ENCODE measurements at places on chromosomes 16 and 17.

- DNase-seq: peak; percentile 14
These were observed 479.8 kb upstream of the GOT2 start for GRCh38 chr16:59213952-59214351.

DNA sequence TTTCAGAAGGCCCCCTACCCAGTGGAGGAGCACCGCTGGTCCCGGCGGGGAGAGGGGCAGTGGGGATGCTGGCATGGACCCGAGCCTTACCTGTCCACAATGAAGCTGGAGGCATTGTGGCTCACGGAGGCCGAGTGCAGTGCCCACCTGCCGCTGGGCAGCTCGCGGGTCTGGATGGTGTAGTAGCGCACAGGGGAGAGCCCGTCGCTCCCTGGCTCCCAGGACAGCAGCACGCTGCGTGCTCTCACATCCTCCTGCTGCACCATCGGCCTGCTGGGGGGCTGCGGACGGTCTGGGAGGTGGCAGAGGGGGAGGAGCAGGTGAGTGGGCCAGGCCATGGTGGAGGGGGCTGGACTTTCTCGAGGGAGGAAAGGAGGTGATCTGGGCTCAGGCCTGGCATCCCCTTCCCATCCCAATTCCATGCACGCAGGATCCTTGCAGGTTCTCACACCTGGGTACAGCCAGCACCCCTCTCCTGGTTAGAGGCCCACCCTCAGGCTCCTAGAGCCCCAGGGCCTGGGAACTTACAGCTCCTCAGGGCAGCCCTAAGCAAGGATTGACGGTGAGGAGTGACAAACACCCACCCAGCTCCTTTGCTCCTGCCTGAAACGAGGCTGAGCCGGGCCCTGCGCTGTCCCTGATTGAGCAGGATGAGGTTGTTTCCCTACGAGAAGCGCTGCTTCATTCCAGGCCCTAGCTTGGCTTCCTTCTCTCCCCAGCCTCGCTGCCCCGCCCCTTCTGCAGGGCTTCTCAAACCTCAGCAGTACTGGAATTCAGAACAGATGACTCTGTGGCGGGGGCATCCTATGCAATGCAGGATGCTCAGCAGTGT lies 76.2 kb upstream of the CDC42EP4 start:
- no peak for DNase-seq

DNA sequence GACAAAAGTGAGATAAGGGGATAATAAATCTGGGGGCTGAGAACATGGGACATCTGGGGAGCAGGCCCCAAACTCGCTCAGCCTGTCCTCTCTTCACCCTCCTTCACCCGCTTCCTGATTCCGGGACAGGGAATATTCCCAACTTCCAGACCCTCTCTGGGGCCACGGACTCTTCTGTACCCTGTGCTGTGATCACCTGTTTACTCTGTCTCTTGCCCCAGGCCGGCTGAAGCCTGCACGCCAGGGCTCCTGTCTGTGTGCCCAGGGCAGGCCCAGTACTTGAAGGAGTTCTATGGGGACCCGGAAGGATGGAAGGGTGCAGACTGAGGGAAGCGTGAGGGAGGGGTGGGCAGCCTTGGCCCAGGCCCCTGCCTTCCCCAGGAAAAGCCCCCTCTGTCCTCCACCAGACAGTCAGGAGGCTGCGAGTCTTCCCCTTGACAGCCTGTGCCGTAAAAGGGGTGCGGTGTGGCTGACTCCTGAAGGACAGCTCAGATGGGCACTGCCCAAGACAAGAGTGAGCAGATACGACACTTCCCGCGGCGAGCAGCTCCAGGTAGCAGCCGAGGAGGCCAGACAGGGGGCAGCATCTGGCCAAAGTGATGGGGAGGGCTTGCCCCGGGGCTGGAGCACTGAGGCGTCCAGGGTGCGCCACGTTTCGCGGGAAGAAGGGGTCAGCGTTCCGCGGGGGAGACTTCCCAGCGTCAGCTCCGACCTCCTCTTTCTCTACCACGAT lies 1.0 kb upstream of the CCNF start:
- no peak for DNase-seq

GRCh38 chr17:66142428-66142827 lies 49.5 kb downstream of the CEP112 start:
- DNase-seq: no peak

DNA sequence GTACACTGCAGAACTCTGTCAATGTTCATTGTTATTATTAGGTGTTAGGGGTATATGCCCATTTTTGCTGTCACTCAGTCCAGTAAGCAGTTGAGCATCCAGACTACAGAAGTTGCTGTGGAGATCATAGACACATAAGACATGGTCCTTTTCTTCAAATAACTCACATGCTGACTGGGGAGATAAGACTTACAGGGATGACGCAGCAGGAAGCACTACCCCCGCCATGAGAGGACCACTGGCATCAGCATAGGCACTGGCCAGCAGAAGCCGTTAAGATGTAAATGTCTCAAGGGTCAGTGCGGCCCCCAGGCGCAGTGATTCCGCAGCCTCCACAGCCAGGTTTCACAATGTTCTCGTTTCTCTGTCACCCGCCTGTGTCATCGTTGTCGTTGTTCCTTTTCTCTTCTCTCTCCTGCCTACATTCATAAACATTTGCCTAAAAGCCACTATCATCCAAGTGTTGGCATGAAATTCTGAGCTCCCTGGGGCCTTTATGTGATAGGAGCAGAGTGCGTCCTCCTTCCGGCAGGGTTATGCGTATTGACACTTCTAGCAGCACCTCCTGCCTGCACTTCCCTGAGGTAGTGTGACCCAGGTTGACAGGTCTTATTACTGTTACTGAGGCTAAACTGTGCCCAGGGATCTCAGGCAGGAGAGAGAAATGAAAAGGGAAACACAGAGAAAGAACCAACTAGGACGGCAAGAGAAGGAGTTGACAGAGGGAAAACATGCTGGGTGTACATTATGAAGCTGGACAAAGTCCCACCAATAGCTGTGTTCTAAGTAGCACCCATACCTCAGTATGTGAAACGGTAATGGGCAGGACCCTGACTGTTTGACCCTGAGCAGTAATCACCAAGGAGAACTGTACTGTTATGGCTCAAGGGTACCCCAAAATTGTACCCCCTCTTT lies 17.9 kb downstream of the TANGO6 start:
- DNase-seq: no peak

DNA sequence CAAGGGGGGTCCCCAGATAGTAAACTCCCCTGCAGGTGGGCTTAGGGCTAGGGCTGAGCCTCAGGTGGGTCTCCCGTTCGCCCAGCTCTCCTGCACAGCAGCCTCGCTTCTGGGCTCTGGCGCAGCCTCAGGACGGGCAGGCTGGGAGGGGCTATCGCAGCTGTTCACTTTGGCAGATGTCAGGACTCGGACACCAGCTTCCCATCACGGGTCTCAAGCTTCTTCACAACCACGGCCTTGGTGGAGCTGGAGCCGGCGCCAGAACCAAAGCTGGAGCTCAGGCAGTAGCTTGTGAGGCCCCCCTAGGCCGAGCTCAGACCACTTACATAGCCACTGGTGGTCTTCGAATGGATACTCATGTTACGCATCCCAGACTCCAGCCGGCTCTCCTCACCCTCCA lies 26.0 kb downstream of the CLEC3A start:
- DNase-seq: no peak

DNA sequence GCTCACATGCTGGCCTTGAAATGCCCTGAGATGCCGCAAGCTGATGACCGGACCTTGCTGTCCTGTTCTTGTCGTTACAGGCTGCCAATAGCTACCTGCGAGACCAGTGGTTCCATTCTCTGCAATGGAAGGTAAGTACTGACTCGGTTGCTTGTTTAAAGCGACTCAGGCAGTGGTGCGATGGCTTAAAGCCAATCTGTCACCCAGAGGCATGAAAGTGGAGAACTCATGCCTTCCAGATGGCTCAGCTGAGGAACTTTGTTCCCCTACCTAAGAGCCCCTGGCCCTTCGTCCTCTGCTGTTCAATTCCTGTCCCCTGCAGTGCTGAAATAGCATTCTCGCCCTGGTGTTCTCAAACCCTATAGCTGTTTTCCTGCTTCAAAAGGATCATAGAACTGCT lies 158.3 kb upstream of the PLCG2 start:
- no peak for DNase-seq

DNA sequence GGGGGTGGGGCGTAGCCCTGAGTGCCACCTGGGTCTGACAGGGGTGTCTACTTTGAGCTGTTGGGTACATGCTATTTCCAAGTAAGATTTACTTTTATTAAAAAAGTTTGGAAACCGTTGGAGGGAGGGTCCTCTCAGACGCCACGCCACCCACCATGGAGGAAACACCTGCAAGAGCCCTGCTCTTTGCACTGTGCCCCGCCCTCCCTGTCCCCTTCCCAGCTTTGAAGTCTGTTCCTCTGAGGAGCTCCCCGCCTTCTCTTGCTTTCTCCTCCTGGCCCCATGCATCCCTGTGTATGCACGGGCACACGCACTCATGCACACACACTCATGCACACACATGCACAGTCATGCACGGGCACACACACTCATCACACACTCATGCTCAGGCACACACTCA lies 15.5 kb downstream of the ADGRG1 start:
- DNase-seq: no peak

GRCh38 chr17:59154292-59154720 lies 680 bp downstream of the SKA2 start:
- peak; percentile 32 for DNase-seq

- peak; percentile 23 for DNase-seq
These were observed 709 bp upstream of the ENO3 start for GRCh38 chr17:4950075-4950745.

DNA sequence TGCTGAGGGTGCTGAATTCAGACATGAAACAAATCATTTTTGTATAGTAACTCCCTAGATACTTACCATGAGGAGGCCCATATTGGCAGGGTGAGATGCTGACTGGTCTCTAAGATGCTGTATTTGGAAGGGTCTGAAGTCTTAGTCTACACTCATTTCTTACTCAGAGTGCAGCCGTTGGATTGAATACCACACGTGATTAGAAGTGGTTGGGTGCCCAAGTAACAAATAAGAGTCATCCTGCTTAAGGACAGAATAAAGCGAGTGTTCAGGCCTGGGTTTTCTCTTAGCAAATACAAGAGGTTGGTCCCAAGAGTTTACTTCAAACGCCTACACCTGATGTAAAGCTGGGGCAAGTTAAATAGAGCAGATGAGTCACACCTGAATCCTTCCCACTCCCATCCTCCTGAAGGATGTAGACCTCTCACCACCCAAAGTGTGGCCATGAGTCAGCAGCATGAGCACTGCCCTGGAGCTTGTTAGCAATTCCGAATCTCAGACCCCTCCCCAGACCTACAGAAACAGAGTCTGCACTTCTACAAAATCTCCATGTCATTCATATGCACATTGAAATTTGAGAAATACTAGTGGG lies 284.6 kb upstream of the CDH5 start:
- no peak for DNase-seq

DNA sequence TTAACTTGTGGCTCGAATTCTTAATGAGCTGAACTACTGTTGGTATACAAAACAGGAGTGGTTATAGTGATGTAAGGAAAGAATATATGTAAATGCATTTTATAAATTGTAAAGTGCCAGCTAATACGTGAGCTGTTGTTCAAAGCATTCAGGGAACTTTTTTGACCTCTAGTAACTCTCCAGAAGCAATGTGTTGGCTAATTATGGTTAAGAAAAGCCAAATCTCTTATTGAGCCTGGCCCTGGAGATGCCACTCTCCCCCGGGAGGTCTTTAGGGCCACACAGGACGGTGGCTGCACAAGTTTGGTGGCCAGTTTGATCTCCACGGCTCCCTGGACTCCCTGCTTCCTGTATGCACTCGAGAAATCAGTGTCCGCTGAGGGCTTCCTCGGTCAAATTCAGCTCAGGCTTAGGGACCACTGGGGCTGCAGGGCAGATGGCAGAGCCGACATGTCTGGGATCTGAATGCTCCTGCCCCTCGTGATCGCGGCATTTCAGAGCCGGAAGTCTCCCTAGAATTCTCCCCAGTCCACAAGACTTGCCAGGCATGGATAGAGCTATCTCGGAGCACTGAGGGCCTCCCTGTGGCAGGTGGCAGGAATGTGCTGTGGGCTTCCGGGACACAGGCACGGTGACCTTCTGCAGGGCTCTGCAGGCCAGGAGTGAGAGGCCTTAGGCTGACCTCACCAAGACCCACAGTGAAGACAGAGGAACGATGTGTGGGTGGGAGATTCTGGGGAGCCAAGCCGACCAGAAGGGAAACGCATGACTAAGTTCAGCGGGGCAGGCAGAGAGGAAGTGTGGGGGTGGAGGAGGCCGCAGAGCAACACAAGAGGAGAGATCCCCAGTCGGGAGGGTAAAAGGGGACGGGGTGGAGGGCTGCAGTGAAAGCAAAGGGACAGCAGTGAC lies 18.6 kb upstream of the PITPNM3 start:
- peak; percentile 35 for DNase-seq

DNA sequence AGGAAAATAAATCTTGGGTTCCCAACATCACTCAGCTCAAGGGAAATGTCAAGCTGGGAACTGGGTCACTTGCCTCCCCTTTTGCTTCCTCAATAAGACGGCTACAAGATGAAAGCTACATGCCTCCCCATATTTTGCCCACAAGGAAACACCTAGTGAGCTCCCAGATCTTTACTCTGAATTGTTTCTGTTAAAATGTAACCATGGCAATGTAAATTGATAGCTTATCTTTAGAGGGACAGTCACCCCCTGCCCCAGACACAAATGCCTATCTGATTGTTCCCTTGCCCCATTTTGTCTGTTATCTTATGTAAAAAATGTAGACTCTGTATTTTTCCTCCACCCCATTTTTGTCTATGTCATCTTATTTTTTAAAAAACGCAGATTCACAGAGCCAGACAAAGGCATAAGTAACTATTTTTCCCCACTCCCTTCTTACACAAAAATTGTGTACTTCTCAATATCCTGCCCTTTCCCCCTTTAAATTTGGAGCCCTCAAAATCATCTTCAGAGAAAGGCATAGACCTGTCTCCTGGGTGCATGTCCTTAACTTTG lies 288.7 kb upstream of the ERCC4 start:
- no peak for DNase-seq

DNA sequence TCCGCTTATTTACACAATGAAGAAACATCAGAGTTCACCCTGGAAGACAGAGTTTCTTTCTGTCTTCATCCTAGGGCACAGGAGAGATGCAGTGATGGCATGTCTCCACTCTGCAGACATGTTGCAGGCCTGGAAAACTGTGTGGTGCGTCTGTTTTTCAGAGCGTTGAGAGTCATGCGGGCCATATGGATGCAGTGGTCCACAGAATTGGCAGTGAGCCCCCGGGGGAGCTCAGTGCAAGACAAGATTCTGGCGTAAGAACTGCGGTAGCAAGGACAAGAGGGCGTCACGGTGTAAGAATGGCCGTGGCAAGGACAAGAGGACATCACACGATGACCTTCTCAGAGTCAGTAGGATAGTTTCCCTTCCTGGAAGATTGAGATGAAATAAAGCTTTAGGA lies 654.0 kb downstream of the MAF start:
- DNase-seq: no peak

DNA sequence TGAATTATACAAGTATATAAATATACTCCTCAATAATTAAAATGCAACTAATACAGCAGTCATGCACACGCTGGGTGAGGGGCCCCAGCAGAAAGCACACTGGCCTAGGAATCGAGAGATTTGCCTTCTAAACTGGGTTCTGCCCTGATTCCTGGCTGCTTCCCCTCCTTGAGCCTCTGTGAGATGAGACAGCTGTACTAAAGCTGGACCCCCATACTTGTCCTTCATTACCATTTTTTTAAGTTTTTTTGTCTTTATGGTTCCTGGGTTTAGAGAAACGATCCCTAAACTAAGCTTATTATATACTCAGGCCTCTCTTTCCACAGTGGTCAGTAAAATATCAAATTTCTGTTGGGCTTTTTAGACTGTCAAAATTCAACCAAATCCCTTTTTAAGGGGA lies 195.1 kb upstream of the DYNLRB2 start:
- no peak for DNase-seq
